ENCODE measurements at places on chromosomes 2 and 18. TPM values are rescaled to one million over a fixed set of nuclear protein-coding genes. Genes with fewer than 3 reads are reported as not detected.

The CKAP2L gene
- 45.4 TPM for total RNA-seq

The FMNL2 gene
- total RNA-seq = 0.75 TPM

The PID1 gene
- not detected for total RNA-seq

The ERFE gene
- total RNA-seq = 0.10 TPM

The SLC19A3 gene
- not detected for total RNA-seq

The CXCR1 gene
- 0.28 TPM for total RNA-seq

The AFF3 gene
- 12.2 TPM for total RNA-seq

The GKN2 gene
- total RNA-seq = not detected

Data from activated naive CD4-positive, alpha-beta T cell treated with anti-CD3 and anti-CD28 coated beads, Interleukin-2, amount 10 ng/mL, durations not matched to agents 5 hours and 36 hours (primary cell).